ENCODE measurements at places on chromosomes 2 and 18.

GRCh38 chr2:137980459-137980858 is 16.2 kb downstream of the HNMT start:
- no peak for DNase-seq

DNA sequence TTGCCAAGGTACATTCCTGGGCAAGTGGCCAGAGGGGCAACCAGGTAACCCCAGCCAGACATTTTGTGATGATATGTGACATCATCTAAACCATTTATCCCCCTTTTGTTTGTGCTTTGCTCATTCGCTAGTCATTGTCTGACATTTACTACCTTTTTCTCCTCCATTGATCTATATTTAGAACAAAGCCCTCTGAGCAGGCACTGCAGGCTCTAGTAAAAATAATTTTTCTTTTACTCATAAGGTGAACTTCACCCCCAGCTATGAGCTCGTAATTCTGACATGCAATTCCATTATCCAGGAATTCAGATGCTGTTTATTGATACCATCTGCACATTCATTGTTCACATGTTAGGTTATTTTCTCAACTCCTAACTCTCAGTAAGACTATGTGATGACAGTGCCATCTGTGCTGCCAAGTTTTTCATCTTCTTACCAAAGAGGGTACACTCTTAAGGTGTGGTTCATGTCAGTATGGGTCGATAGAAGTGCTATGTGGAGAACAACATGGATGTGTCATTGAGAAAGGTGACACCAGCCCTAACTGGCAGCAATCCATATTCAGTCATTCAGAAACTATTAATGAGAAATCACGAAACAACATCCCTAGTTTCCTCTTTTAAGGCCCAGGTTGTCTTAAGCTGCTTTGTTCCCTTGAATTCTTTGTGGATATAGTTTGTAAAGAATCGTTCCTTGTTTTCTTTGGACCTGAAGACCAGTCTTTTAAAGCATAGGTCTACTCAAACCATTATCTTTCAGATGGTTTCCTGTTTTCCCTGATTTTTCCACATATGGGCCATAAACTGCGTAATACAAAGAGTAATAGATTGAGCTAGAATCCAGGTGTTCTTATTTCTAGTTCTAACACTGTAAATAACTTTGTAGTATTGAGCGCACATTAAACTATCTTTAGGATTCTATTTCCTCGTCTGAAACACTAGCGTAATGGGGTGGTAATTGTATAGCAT is 978.1 kb upstream of the CDH2 start:
- DNase-seq: no peak

DNA sequence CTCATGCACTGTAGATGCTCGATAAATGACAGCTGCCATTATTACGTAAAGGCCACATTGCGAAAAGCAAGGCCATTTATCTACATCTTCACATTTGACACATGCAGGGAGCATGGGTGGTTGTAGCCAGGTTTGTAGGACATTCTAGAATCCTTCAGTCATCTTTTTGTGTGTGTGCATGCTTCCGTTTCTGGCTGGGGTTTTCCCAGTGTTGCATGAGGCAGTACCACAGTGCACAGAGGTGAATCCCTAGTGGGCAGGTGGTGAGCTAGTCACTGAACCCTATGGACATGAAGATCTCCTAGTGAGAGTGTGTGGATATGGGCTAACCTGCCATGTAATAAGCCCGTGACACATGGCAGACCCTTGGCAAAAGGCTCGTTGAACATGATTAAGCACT is 151.8 kb upstream of the SLC14A2 start:
- DNase-seq: no peak

GRCh38 chr2:29729401-29729800 is 192.0 kb downstream of the ALK start:
- no peak for DNase-seq

DNA sequence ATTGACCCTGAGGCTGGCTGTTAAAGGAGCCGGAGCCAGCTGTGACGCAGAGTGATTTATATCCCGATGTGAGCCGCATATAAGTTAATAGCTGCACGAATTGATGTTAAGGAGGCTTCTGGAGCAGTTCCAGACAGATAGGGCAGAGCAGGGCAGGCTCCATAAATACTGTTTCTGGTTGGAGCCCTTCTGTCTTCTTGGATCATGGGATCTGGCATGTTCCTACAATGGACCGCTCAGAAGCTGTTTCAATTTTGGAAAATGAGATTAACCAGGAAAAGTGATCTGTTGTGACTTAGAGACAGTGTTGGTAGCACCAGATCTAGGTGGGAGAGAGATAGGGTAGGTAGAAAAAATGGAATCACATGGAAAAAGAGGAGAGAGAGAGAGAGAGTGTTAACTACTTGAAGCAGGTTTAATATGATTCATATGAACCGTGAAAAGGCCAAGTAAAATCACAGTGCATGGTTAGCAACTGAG is 4.8 kb upstream of the IGFBP5 start:
- DNase-seq: no peak

DNA sequence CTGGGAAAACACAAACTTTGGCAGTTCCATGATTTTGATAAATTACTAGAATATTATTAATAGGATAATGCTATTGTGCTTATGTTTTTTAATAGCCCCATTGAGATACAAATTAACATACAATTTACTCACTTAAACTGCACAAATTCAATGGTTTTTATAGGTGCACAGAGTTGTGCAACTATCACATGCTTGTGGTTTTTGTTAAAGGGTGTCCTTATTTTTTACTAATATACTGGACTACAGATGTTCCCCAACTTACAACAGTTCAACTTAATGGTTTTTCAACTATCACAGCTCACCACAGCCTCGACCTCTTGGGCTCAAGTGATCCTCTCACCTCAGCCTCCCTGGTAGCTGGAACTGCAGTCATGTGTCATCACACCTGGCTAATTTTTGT is 76.6 kb downstream of the OSBPL1A start:
- no peak for DNase-seq

GRCh38 chr2:226796012-226796839 is 3.4 kb downstream of the IRS1 start:
- no peak for DNase-seq
